ENCODE measurements at places on chromosomes 11 and 22.

GRCh38 chr22:31128156-31128555, 5.4 kb downstream of the INPP5J start:
- no peak for DNase-seq

GRCh38 chr11:72762641-72763304, 10.6 kb upstream of the ARAP1 start:
- DNase-seq, result no peak

DNA sequence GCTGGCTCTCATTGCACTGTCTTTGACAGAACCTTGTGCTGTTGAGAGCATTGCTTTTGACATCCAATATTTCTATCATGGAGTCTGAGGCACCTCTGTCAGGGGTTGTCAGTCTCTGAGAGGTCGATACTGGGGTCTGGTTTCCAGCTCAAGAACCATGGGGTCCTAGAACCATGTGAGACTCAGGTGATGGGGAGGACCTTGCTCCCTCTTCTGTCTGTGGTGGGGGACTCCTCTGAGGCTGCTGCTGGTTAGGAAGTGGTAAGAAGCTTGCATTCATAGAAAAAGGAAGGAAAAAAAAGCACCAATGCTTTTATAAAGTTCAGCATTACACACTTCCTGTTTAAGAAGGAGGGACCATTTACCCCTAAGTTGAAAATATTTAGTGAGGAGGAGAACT, 91.8 kb upstream of the CD44 start:
- no peak for DNase-seq

GRCh38 chr11:19018901-19019300, 41.6 kb downstream of the MRGPRX2 start:
- no peak for DNase-seq

- DNase-seq, result no peak
Observed at GRCh38 chr22:27705408-27706080, 96.0 kb downstream of the MN1 start.

DNA sequence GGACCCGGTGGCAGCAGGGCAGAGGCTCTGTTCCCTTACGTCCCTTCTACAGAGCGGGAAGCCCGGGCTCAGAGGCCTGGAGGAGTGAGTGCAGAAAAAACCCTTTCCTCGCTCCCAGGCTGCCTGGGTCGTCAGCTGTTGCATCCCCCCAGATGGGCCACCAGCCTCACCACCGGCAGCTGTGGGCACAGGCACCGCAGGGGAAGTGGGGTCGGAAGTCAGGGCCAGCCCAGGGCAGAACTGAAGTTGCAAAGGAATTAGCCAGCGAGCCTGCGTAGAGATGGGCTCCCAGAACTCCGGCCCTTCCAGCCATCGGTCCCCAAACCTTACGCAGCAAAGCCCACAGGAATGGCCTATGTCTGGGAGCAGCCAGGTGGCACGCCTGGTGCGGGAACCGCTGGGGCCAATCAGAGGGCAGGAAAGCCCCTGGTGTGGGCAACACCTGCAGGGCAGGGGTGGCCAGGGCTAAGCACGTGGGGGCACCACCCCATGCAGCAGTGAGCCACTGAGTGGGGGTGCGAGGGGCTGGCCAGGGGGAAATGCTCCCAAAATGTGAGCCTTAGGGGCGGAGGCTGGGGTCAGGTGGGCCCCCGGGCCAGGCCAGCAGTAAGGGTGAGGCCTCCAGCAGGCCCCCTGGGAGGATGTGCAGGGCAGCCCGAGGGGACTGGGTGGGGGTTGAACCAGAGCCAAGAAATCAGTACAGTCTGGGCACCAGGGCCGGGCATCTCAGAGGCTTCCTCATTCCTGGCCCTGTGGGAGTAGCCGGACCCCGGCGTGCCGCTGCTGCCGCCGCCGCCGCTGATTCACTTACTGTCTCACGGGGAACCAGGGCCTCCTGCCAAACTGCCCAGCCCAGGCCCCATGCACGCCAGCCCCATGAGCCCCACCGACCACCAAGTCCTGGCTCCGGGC, 58.2 kb downstream of the WNT7B start:
- DNase-seq, result no peak

DNA sequence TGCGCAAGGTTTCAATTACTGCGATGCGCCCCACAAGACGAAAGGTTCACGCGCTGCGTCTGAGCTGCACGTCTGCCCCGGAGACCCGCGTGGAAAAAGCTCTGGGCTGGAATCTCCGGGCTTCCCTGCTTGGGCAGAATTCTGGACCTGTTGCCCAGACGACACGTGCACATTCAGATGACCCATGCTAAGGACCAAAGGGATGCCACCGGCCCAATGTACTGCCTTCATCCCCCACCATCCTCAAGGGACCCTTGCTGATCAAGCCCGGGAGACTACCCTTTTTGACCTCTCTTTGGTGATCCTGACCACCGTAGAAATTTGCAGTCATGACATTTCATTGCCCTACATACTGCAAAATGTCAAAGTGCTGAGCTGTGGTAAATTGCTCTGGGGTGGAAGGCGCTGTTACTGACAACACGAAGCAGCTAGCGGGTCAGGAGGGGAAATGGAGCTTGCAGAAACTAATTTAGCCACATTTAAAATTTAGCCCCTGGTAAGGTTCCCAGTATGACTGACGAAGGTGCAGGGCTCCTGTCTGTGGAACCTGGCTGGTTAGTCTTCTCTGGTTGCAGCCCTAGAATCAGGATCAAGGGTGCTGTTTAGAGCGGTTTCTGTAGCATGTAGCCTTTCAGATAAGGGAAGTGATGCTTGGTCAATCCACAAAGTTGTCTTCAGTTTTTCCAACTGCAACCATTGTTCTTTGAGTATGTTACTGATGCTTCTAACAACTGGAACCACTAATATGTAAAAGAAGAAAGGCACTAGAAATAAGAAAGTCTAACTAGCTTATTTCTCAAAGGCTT, 81.9 kb downstream of the PRR5L start:
- DNase-seq, result no peak

GRCh38 chr11:62445314-62445740, 26.5 kb downstream of the SCGB1A1 start:
- peak; percentile 91 for DNase-seq

DNA sequence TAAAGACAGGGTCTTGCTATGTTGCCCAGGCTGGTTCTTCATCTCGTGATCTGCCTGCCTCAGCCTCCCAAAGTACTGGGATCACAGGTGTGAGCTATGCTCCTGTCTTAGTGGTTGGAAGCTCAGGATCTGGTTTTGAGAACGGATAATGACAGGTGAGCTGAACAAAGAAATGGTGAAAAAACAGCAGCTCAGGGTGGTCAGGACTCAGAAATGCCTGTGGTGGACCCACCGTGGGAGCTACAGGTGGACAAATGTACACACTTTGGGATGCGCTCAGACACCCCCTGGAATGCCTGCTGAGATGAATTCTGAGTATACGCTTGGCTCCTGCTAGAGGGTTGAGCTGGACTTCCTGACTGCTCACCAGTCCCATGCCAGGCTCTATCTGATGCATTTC, 9.5 kb downstream of the RFPL1 start:
- DNase-seq, result no peak

- no peak for DNase-seq
Observed at GRCh38 chr11:103529181-103529684, 420.0 kb downstream of the DYNC2H1 start.

DNA sequence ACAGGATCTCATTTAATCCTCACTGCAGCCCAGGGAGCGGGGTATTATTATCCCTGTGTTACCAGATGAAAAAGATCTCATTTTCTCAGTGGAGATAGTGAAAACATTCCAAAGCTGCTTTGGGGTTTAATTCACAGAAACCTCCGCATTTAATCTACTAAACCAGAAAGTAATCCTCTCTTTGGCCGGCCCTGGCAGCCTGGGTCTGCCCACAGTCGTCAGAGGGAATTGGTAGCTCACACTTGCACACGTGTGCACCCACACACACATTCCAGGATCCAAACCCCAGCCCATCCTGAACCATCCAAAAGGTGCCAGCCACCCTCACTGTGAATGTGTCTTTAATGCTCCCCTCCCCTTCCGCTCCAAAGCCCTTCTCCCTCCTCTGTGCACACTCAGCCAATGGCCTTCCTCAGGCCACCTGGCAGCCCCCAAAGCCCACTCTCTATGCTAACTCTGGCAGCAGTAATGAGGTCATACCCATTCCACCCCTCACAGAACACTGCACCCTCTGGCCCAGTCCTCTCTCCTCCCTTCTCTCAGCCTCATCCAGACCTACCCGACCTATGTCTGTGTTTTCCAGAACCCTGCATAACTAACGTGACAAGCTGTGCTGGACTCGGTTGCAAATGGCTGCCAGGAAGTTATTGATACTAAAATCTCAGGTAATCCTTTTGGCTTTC, 466.2 kb downstream of the SOX6 start:
- DNase-seq, result no peak

DNA sequence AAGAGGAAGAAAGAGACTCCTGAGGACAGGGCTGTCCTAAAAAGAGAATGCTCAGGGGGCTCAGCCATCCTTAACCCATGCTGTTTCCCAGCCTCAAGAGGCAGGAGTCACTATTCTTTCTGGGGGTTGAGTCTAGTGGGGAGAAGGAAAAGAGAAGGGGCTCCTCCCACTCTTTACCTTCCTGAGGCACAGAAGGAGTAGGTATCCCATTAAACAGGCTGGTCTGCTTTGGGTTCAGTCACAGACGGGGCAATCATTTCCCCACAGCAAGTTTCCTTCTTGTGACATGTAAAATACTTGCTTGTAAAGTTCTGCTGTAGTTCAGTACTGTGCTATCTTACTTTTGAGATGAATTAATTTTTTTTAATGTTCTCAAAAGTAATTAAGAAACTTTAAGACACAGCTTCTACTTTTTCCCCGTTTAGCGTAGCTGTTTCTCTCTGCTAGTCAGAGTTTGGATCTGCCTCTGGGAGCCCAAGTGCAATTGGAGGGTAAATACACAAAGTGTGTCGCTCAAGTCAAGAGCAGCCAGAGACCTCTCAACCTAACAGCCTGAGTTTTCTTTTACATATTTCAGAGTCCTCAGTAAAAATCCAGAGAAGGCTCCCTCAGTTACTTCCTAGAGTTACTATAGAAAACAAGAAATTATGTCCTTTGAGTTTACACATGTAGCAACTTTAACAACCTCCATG, 15.0 kb downstream of the OR8A1 start:
- DNase-seq, result no peak

DNA sequence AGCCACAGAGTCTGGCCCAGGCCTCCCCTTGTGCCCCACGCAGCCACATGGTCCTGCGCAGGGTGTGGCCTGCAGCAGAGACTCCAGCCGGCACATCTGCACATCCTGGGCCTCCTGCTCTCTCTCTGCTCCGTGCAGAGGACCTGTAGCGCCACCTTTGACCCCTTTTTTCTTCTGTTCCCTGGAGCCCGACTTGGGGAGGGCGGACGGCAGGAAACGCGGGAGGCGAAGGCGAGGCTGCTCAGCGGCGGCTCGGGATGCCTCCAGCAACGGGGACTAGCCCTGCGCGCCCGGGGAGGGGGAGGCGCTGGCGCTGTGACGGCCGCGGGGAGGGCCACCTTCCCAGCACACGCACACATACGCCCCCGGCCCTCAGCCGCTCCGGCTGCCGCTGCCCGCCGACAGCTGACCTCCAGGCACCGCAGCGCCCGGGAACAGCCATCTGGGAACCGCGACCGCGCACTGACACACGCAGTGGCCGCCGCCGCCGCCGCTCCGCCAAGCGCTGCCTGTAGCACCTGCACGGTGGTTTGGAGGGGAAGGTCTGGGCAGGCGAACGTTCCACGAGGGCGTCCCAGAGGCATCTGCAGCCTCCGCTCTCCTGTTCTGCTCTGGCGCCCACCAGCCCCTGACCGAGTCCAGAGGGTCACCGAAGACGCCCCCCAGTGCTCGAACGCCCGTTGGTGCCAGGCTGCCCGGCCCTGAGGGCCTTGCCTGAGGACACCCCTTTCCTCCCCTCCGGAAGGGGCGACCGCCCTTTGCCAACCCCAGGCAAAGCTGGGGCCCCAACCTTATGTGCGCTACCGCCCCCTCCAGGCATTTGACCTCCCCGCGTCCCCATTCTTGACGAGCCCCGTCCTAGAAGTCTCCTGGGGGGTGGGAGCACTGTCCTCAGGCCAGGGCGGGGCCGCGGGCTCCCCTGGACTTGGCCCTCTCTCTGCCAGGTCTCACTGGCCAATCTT, 16.9 kb upstream of the C22orf42 start:
- no peak for DNase-seq

DNA sequence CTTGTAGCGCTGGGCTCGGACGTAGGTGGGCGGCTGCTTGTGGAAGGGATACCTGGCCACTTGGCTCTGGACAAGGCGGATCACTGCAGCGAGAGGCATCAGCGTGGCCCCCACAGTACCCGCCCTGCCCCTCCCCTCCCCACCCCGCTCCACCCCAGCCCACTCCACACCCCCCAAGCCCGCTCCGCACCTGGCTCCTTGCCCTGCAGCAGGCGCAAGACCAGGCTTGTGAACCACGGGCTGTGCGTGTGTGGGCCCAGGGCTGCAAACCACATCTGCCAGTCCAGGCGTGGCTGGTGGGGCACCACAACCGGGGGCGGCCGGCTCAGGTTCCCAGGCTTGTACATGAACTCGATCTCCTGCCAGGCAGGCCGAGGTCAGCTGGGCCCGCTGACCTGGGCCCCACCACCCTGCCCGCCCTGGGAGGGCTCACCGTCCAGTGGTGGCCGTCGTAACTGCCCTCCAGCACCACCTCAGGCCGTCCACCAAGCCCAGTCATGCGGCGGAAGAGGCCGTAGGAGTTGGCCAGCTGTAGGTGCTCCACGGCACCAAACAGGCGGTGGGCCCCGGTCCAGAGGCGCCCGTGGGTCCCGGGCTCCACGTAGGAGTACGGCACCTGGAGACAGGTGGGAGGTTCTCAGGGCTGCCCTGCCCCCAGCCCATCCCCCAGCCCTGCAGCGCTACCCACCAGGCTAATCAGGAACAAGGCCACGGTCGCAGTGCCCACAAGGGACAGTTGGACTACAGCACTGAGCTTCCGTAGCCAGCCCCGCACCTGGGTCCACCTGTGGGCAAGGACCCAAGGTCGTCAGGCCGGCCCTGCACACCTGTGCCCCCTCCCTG, 2.9 kb downstream of the LMF2 start:
- DNase-seq, result no peak

DNA sequence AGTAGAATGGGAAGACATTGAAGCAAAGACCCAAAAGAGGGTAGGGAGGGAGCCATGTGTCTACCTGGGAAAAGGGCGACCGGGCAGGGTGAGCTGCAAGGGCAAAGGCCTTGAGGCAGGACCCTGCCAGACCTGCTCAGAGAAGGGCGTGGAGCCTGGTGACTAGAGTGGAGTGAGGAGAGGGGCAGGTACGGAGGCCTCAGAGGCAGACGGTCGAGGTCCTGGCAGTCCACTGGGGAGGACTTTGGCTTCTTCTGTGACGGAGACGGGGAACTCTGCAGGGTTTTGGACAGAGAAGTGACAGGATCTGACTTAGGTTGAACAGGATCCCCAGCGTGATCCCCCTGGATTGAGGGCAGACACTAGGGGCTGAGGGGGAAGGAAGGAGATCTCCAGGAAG, 12.9 kb downstream of the RIBC2 start:
- peak; percentile 4 for DNase-seq

Measured in uterus (tissue), 4 donors.